ENCODE measurements at places on chromosomes 2 and 18.
A peak's percentile ranks its signal among the peaks of the same experiment; 100 is the strongest.

DNA sequence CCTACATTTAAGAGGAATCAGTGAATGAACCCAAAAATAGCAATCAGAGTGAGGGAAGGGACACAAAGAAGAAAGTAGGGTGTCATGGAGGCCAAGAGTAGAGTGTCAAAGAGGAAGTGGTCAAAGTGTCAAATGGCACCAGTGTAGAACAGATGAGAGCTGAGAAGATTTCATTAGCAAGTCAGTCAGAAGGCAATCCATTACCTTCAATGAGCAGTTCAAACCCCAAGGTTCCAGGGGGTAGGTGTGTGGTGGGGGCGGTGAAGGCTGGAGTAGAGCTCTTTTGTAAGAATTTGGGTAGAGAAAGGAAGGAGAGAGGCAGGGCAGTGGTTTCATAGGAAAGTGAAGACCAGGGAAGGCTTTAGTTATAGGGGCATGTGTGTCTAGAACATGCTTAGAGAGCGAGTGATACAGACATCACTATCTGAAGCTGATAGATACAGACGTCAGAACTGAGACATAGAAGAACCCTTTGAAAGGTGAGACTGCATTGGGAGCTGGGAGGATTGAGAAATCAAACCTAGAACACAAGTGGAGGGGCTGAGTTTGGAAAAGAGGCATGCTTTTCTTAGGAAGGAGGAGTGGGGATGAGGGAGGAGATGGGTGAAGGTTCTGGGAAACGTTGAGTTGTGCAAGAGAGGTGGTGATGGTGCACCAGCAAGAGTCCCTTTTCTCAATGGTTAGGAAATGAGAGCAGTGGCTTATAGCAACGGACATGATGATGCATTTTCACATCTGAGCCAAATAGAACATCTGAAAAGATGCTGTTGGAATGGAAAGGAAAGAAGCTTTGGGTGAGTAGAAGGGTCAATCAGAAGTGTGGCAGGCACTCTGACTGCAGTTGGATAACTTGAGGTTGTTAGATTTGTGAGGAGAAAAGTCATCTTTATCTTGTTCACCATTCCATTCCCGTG, 48.9 kb upstream of the IL1RL1 start:
- DNase-seq = no peak

DNA sequence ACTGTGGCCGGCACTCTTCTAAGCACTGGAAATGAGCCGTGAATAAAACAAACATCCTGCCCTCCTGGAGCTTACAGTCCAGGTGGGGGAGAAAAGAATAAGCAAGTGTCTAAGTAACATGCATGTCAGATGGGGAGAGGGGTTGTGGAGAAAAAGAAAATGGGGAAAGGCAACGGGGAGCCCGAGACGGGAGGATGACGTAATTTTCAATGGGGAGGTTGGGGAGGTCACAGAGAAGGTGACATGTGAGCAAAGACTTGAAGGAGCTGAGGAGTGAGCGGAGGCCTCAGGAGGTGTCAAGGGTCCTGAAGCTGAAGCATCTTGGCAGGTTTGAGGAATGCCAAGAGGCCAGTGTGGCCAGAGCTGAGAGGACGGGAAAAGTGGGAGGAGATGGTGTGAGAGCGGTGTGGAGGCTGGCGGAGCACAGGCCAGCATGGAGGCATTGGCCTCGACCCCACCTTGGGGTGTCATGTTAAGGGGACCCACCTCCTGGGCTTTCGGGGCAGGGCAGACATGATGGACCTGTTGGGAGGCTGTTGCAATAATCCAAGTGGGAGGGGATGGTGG, 15.0 kb upstream of the NTSR2 start:
- no peak for DNase-seq

DNA sequence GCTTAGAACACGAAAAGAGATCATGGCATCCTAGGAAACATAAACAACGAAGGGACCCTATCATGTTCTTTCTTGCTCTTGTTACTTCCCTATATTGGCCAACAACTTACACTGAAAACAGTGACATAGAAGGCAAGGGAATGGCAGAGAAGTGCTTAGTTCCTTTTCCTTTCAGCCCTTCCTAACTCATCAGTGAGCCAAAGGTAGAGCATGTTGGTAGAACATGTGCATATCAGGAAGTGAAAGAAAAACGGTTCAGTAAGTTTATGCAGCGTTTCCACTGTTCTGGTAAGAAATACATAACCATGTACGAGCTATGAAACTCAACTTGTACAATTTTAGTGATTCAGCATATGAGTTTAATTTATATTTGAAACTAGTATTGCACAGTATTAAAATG, 21.7 kb downstream of the AKAIN1 start:
- DNase-seq = peak; percentile 33

GRCh38 chr18:59788791-59789106, 91.5 kb upstream of the CCBE1 start:
- no peak for DNase-seq

- DNase-seq = no peak
Measured at GRCh38 chr2:241870081-241870541, 582 bp downstream of the RTP5 start.

DNA sequence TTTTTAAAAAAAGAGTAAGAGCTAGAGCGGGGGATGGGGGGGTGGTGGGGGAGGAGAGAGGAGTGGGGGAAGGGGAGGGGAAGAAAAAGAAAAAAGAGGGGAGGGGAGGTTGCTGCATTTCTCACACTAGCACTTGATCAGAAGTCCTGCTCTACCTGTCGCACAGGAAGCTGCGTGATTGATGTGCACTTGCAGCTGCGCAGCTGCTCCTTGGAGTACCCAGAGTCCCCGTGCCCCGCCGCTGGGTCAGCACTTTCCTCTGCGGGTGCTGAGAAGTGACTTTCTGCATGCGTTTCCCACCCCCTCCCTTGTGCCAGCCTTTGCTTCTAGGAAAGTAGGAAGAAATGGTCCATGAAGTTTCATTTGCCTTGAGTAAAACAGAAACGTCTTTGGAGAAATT, 297.3 kb downstream of the ETAA1 start:
- no peak for DNase-seq

DNA sequence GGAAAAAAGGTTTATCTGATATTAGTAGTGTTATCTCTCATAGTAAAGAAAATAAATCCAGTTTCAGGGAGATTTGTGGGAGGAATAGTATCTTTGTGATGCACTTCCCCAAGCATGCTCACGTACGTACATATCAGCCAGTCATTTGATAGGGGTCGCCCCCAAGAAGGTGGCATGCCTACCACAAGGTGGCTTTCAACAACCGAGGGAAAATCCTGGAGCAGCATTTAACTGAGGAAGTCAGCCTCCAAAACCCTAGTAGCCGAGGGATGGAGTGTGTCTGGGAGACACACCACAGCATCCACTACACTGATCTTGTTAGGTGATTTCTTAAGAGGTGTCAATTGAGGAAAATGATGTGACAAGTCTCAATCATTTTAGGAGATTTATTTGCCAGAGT, 623.9 kb downstream of the NYAP2 start:
- DNase-seq = no peak

GRCh38 chr18:36469461-36469860, 171.9 kb downstream of the FHOD3 start:
- no peak for DNase-seq

Data from germinal center (tissue), 1 donor.